ENCODE measurements at places on chromosomes 4 and X. TPM values are rescaled to one million over a fixed set of nuclear protein-coding genes. Genes with fewer than 3 reads are reported as not detected.
A peak's percentile ranks its signal among the peaks of the same experiment; 100 is the strongest.

DNA sequence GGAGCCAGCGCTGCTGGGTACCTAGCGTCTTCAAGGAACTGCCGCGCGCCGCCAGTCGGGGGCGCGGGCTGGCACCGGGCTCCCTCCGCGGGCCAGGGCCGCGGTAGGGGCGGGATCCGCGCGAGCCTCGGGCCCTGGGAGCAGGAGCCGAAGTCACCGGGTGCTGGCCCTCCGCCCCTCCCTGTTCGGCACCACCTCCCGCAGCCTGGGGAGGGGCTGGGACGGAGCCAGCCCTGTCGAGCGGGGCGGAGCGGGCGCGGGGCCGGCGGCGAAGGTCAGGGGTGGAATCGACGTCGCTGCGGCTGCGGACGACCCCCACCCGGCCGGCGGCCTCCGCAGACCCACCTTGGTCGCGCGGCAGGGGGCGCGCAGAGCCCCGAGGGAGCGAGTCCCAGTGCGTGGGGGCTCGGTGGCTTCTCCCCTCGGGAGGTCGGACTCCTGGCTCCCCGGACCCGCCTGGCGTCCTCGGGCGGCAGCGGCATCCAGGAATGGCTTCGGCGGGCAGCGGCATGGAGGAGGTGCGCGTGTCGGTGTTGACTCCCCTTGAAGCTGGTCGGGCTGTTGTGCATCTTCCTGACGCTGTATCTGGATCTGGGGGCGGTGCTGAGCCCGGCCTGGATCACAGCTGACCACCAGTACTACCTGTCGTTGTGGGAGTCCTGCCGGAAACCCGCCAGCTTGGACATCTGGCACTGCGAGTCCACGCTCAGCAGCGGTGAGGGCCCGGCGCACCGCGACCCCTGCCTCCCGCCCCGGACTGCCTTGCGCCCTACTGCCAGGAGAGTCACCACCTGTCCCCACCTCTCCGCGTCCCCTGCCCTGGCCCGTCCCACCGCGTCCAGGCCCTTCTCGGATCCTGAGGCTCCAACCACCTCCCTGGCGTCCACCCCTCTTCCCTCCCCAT is 50.5 kb upstream of the FAM47C start:
- DNase-seq, result peak; percentile 40

DNA sequence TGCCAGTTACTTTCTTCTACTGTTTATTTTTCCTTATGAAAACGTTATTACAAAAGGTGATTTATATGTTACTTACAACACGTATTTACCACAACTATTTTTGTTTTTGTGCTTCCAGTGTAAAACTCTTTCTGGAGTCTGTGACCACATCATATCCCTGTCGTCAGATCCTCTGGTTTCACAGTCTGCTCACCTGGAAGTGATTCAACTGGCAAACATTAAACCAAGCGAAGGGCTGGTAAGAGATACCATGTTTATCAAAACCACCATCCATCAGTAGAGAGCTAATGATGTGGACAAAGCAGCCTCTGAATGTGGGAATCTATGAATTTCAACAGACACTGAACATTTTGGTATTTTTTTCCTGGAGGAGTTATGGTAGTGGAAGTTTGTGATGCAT is 116.1 kb downstream of the CNKSR2 start:
- no peak for DNase-seq

GRCh38 chr4:38230121-38230801 is 270.1 kb downstream of the PTTG2 start:
- DNase-seq, result peak; percentile 87

GRCh38 chr4:156472624-156473023 is 499.0 kb downstream of the PDGFC start:
- DNase-seq, result no peak

DNA sequence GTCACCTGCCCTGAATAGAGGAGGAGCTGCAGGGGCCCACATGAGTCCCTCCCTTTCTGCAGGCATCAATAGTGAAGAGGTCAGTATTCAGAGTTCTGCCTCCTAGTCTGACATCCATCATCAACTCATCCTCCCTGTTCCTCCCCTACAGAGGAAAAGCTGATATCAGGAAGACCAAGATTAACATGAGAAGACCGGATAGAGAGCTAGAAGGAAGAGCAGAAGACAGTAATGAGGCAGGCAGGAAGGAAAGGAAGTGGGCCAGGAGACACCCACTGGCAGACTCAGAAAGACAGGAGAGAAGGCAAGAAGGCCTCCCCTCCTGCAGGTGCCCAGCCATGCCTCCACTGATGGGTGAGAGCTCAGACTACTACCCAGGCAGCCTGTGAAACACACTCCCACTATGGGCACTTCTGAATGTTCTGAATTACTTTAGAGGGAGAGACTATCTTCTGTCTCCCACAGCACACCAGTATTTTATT is 74.6 kb downstream of the CC2D2A start:
- DNase-seq, result no peak

- DNase-seq, result no peak
Observed at GRCh38 chrX:56805399-56805798, 76.4 kb downstream of the NBDY start.

The TAF7L gene
- total RNA-seq, result 0.29 TPM

The UGT8 gene
- total RNA-seq, result 21.7 TPM

Data from mucosa of descending colon (tissue), 3 donors.